ENCODE measurements at places on chromosomes 16 and 17. TPM values are rescaled to one million over a fixed set of nuclear protein-coding genes. Genes with fewer than 3 reads are reported as not detected.

GRCh38 chr17:683499-684254 lies 31.0 kb downstream of the VPS53 start:
- DNase-seq, result no peak

DNA sequence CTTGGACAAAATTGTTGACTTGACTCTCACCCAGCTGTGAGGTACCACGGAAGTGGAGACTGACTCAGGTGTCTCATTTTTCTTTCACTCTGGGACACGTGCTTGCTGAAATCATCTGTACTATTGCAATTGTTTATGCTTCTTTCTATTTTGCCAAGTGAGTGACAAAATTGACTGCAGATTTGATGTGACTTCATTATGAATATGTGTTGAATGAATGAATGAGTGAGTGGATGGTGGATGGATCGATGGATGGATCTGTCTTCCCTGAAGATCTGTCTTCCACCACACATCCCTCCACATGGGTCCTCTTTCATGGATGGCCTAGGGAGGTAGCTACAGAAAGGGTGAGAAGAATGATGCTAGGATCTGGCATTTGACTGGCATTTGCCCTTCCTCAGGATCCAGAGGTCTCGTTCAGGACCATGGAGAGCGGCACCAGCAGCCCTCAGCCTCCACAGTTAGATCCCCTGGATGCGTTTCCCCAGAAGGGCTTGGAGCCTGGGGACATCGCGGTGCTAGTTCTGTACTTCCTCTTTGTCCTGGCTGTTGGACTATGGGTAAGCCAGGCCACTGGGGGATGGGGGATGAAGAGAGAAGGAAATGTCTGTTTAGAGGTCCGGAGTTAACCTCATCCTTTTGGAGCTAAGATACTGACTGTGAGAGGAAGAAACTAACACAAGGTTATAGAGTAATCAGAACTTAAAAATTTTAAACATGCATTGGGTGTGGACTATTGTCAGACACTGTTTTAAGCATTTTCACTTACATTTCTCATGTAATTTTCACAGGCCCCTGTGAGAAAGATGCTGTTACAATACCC lies 12.7 kb downstream of the SLC5A11 start:
- DNase-seq, result peak; percentile 87

The KRT23 gene
- 0.60 TPM for total RNA-seq

DNA sequence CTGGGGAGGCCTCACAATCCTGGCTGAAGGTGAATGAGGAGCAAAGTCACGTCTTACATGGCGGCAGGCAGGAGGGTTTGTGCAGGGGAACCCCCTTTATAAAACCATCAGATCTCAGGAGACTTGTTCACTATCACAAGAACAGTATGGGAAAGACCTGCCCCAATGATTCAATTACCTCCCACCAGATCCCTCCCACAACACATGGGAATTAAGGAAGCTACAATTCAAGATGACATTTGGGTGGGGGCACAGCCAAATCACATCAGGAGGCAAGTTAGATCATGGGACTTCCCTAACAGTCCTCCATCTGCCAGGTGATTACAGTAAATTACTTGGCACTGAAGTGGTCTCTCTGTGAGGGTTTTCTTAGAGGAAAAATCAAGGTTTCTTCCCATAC lies 5.3 kb downstream of the TMEM114 start:
- no peak for DNase-seq

DNA sequence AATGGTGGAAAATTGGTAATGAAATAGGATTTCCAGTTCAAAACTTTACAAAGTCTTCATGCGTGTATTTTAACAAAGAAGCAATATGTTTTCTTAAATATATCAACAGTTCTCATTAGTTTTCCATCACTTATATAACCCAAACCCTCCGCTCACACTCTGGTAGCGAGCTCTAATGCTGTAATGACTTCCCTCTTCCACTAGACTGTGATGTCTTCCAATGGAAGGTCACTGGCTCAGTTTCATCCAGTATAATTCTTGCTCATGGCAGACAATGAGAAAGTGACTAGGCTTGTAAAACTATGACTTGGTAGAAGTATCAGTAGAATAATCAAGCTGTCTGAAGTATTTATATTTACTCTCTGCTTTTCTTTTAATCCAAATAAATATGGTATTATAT lies 32.8 kb downstream of the NETO2 start:
- DNase-seq, result peak; percentile 13

- DNase-seq, result no peak
Observed at GRCh38 chr17:29627951-29628350, 5.2 kb upstream of the CORO6 start.

DNA sequence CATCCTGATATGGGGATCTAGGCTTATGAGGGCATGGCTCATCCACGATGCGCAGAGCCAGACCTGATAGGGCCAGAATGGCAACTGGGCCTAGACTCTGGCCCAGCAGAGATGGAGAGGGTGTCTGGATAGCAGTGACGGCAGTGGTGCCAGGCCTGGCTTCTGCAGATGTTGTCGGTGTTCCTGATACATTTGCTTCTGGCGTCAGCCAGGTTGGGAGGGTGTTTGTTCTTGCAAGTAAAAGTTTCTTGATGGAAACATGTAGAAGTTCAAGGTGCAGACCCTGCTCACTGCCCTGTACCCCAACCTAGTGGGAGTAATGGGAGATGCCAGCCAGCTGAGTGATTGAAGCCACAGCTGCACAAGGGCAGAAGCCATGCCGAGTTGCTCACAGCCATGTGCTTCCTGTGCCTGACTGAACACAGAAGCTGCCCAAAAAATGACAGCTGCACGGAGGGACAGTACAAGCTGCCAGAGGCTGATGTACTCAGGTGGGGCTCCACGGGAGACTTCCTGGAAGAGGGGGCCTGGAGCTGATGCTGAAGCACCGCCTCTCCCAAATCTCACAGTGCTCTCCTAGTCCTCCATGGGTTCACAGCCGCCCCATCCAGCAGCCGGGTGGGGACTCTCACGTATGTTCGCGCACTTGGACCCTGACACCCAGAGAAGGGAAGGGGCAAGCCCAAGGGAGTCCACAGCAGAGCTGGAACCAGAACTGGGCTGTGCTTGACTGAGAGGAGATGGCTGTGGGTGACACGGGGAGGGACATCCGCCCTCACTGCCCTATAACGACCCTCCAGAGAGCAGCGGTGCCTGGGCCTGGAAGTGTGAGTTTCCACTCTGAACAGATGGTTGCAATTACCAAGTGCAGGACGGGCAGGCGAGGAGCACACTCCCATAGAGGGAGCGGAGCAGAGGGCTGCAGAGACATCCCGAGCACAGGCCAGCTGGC lies 78.7 kb downstream of the N4BP1 start:
- DNase-seq, result no peak

The SLC12A3 gene
- total RNA-seq, result not detected

GRCh38 chr17:74608511-74608910 lies 15.0 kb downstream of the CD300E start:
- no peak for DNase-seq

The GABARAPL2 gene
- total RNA-seq, result 88.2 TPM

- DNase-seq, result no peak
Observed at GRCh38 chr17:80941743-80942422, 49.8 kb upstream of the CHMP6 start.

GRCh38 chr17:65121916-65122806 lies 15.0 kb upstream of the RGS9 start:
- no peak for DNase-seq

The NEUROD2 gene
- not detected for total RNA-seq

DNA sequence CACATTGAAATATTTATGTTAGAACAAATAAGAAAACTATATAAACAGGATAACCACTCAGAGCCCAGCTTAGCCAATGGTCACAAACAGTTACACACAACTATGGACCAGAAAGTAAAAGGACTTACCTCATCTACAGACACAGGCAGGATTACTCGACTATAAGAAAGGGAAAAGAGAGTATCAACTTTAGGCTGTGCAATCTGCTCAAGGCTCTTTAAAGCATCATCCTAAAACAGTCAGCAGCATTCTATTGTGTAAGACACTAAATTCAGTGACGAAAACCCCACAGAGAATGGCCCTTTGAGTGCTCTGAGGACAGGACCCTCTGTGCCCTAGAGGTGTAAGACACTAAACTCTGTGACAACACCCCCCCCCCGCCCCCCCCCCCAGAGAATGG lies 4.2 kb downstream of the PITPNA start:
- no peak for DNase-seq

The HAGHL gene
- 1.0 TPM for total RNA-seq

- DNase-seq, result no peak
Observed at GRCh38 chr16:82240111-82240510, 70.1 kb upstream of the MPHOSPH6 start.

- no peak for DNase-seq
Observed at GRCh38 chr16:17380613-17381012, 90.1 kb downstream of the XYLT1 start.

DNA sequence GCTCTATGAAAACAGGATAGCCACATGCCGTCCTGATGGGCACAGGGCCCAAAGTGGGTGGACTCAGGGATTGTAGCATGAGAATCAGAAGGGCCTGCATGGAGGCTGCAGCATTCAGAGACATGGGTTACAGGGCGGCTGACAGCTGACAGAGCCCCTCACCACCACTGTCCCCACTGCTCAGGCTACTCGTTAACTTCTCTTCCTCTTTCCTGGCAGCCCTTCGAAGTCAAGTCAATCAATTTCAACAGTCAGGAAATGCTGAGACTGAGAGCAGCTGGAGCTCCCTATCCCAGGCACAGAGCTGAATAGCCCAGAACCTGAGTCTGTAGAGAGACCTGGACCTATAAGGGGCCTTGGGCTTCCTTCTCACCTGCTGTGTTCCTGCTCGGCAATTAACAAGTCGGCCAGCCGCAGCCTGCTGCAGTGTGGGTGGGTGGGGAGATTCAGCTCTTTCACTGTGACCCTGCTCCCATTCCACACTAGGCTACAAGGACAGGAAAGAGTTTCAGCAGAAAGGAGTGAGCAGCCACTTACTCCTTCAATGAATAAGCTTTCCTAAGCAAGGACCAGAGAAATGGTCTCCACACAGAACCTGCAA lies 76.9 kb downstream of the TEX14 start:
- no peak for DNase-seq

DNA sequence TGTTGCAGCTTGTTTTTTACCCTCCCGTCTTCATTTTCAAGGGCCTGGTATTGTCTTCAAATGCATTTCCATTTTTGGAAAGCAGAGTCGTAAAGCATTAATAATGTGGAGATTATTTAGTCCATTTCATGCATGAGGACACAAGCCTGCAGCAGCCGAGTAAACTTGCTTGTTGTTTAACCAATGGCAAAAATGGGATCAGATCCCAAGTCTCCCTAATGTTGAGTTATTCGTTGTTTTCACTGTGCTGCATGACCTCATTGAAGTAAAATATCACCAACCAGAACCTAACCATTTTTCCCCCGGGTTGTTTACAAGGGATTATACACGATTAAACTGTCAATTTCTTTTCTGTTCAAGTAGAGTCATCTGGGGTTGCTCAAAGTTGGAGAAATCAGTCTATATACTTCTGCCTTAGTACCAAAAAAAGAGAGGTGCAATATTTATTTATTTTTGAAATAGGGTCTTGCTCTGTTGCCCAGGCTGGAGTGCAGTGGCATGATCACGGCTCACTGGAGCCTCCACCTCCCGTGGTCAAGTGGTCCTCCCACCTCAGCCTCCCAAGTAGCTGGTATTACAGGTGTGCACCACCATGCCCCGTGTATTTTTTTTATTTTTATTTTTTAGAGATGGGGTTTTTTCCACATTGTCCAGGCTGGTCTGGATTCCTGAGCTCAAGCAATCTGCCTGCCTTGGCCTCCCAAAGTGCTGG lies 12.4 kb downstream of the AMZ2 start:
- no peak for DNase-seq

DNA sequence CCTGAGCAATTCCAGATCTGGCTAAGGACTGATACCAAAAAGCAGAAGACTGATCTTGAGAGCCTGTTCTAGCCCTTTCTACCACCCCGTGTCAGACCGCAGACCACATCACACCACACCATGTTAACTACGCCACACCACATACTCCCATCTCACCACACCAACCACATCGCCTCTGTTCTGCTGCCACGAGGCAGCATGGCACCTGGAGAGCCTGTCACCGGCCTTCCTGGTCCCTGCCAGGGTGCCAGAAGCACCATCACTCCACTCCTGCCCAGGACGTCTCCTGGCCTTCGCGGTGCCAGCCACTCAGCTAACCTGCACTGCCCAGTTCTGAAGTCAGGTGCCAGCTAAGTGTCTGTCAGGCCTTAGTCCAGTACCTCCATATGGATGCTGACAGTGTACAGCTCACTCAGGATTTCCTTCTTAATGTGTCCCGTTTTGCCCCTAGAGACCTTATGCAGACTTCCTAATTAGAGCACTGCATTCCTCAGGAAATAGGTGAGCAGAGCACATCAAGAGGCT lies 37.2 kb upstream of the BCAR1 start:
- no peak for DNase-seq

The DDX42 gene
- 104 TPM for total RNA-seq

DNA sequence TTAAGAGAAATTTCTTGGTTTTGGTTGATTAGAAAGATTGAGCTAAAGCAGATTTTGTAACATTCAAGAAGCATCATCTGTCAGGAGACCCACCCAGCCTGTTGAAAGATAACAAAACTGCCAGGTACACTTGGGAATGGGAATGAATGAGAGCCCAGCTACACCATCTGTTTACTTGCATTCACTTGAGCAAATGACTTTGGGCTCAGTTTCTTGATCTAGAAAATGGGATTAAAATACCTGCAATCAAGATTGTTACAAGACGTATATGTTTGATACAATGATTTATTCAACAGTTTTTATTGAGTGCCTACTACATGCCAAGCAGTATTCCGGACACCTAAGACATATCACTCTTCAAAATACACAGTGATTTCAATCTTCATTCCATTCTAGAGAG lies 76.3 kb upstream of the HAS3 start:
- no peak for DNase-seq

GRCh38 chr16:4316108-4316863 lies 419 bp downstream of the GLIS2 start:
- DNase-seq, result peak; percentile 68

GRCh38 chr16:87506423-87507350 lies 13.9 kb upstream of the ZCCHC14 start:
- DNase-seq, result no peak

DNA sequence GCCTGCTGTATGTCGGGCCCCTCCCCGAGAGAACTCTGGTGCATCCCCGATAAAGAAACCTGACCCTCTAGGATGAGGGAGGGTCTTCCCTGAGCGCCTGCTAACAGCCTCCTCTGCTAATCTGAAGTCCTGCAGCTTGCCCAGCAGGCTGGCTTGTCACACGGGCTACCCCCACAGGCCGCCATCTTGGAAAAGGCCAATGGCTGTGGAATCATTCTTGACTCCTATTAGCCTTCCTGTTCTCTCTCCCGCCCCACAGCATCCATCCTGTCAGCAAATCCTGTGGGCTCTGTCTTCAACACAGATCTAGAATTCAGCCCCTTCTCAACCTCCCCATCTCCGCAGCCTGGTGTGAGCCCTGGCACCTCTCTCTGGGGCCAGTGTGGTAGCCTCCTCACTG lies 12.0 kb downstream of the IL4R start:
- no peak for DNase-seq

- DNase-seq, result no peak
Observed at GRCh38 chr17:6205525-6205924, 135.3 kb downstream of the WSCD1 start.

- DNase-seq, result no peak
Observed at GRCh38 chr17:21689604-21690003, 2.7 kb upstream of the KCNJ18 start.

- no peak for DNase-seq
Observed at GRCh38 chr17:63402431-63403212, 43.5 kb downstream of the CYB561 start.

The CCL5 gene
- total RNA-seq, result not detected

The SNRNP25 gene
- 43.6 TPM for total RNA-seq

- no peak for DNase-seq
Observed at GRCh38 chr17:66717641-66718058, 117.3 kb upstream of the CACNG5 start.

GRCh38 chr16:30660424-30661261 lies 2.4 kb downstream of the FBRS start:
- no peak for DNase-seq

All from neural progenitor cell (in vitro differentiated cells).